Transverse colon (tissue), 4 donors: ENCODE measurements at places on chromosomes 4 and X.

DNA sequence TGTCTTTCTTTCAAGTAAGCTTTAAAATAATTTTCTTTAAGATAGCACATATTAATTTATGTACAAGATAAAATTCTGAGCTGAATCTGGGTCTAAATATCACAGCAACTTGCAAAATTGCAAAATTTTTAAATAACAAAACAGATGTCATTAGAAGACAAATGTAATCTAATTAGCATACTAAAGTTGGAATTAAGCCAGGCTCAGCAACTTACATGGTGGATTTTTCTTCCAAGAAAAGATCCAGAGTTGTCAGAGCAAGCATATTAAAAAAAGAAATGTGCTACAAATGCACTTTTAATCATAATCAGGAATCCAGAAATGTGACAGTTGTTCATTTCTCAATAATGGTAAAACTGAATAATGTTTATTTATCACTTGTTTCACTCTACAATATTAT lies 906.9 kb upstream of the INTU start:
- no peaks in the 10 kb centered on the region for H3K4me1 ChIP-seq
- no peak overlapping the region for H3K27ac ChIP-seq
- no peak for DNase-seq
- no peaks in the 10 kb centered on the region for H3K27me3 ChIP-seq
- H3K36me3 ChIP-seq = no peaks in the 10 kb centered on the region

- no peak overlapping the region for H3K4me3 ChIP-seq
- no peaks in the 10 kb centered on the region for H3K27me3 ChIP-seq
- H3K36me3 ChIP-seq = no peaks in the 10 kb centered on the region
- no peak overlapping the region for H3K27ac ChIP-seq
- no peaks in the 10 kb centered on the region for H3K4me1 ChIP-seq
Measured at GRCh38 chr4:167129146-167129545, 105.1 kb downstream of the SPOCK3 start.

- no peak overlapping the region for H3K4me3 ChIP-seq
- DNase-seq = peak; percentile 2
Measured at GRCh38 chr4:8836664-8837171, 34.9 kb downstream of the HMX1 start.

- H3K27ac ChIP-seq = no peak overlapping the region
- no peaks in the 10 kb centered on the region for H3K36me3 ChIP-seq
- no peaks in the 10 kb centered on the region for H3K27me3 ChIP-seq
- no peak overlapping the region for H3K4me3 ChIP-seq
Measured at GRCh38 chr4:60611762-60612496, 588.2 kb upstream of the ADGRL3 start.

DNA sequence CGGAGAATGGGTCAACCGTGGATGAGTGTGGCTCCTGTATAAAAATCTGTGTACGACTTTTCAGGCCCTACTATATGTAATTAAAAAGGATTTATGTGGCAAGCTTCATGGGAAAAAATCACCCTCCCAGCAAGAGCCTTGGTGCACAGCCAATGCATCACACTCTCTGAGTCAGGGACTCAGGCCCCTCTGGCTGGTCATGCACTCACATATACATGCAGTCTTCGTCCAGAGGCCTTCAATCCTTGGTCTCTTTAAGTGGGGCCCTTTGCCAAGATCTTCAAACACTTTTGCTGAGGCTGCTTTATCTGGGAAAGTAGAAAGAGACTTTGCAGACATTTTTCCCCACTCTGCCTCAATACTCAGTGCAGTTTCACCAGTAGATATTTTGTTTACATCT lies 311.4 kb upstream of the FSTL5 start:
- H3K4me1 ChIP-seq = no peaks in the 10 kb centered on the region
- H3K27ac ChIP-seq = no peak overlapping the region
- no peak overlapping the region for H3K4me3 ChIP-seq

GRCh38 chr4:180710628-180711337 lies 1532.4 kb upstream of the TENM3 start:
- H3K36me3 ChIP-seq = no peaks in the 10 kb centered on the region
- H3K27ac ChIP-seq = no peak overlapping the region
- no peak overlapping the region for H3K4me3 ChIP-seq
- no peaks in the 10 kb centered on the region for H3K27me3 ChIP-seq
- no peak for DNase-seq
- H3K4me1 ChIP-seq = no peaks in the 10 kb centered on the region

- no peak overlapping the region for H3K27ac ChIP-seq
- H3K27me3 ChIP-seq = no peaks in the 10 kb centered on the region
- H3K36me3 ChIP-seq = no peaks in the 10 kb centered on the region
- no peak overlapping the region for H3K4me3 ChIP-seq
- no peak for DNase-seq
- no peaks in the 10 kb centered on the region for H3K4me1 ChIP-seq
Measured at GRCh38 chr4:133808151-133808550, 393.4 kb downstream of the PABPC4L start.

- peak within 1 kb of the TSS; percentile 52 for H3K4me3 ChIP-seq
- H3K4me1 ChIP-seq = no peaks in the 10 kb centered on the region
- H3K36me3 ChIP-seq = no peaks in the 10 kb centered on the region
- peak within 1 kb of the TSS; percentile 91 for H3K27ac ChIP-seq
- H3K27me3 ChIP-seq = no peaks in the 10 kb centered on the region
- DNase-seq = peak; percentile 76
Measured at GRCh38 chrX:65667503-65668376, at the start of gene MSN. TSS of gene MSN (plus strand) at chrX:65667654. CDS start at chrX:65667842, 188 bp downstream.

DNA sequence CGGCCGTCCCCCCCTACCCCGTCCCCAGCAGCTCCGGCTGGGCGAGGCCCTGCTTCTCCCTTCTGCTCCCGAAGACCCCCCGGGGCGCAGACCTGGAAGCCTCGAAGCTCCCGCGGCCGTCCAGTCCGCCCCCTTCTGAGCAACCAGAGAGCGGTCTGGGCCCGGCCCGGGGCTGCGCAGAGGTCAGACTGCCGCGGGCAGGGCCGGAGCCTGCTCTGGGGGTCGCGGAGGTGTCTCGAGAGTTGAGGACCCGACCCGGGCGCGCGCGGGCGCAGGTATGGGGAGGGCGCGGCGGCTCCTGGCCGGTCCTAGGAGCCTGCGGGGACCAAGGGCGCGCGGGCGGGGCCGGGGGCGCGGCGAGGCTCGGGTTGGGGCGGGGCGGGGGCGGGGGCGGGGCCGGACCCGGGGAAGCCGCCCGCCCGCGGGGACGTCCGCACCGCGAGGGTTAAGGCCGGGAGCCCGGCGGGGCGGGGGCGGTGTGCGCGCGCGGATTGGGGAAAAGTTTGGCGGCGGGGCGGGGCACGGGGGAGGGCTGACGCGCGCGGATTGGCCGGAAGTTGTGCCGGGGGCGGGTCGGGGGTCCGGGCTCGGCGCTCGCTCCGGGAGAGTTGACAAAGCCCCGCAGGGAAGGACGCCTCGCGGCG lies at the start of gene FGFRL1:
Gene FGFRL1 (plus strand): TSS at position 605 of the 644 bp plus-strand sequence. CDS start 860 bp downstream, outside the sequence.
- H3K4me3 ChIP-seq = peak within 1 kb of the TSS; percentile 46
- H3K27ac ChIP-seq = peak within 1 kb of the TSS; percentile 84
- DNase-seq = peak; percentile 96
- peaks cover 24% of the 10 kb centered on the region for H3K27me3 ChIP-seq
- peaks cover 20% of the 10 kb centered on the region for H3K4me1 ChIP-seq
